NCI-H1105 (cell line): ENCODE measurements at places on chromosomes 1 and 21.

DNA sequence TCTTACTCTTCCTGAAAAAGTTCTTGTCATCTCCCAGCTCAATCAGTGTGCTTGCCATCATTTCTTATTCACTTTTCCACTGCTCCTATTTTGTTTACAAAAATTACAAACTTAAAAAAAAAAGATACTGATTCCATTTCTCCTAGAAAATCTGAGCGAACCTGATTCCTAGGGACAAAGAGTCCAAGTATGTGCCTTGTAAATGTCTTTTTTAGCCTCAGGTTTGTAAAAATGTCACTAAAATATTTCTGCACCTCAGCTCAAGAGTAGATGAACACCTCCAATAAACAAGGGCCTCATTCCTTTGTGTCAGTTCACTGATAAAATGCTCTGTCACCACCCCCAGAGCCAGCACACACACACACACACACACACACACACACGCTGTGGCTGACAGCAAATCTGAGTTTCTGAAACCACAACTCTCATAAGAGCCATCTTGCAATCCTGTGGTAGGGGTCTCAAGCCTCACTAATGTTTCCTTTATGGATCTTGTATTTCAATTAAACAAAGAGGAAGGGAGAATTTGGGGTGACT lies 299.2 kb downstream of the PBX1 start:
- no peak for DNase-seq

GRCh38 chr1:90784186-90784847 lies 67.2 kb upstream of the BARHL2 start:
- DNase-seq = no peak

GRCh38 chr1:226098870-226099835 lies 36.6 kb downstream of the H3-3A start:
- DNase-seq = no peak

- DNase-seq = no peak
These were observed 22.8 kb downstream of the C2CD2 start for GRCh38 chr21:41931041-41931451.

- DNase-seq = no peak
These were observed 2.9 kb downstream of the KCNJ10 start for GRCh38 chr1:160066829-160067745.

GRCh38 chr1:6628971-6629479 lies 4.4 kb downstream of the THAP3 start:
- no peak for DNase-seq

DNA sequence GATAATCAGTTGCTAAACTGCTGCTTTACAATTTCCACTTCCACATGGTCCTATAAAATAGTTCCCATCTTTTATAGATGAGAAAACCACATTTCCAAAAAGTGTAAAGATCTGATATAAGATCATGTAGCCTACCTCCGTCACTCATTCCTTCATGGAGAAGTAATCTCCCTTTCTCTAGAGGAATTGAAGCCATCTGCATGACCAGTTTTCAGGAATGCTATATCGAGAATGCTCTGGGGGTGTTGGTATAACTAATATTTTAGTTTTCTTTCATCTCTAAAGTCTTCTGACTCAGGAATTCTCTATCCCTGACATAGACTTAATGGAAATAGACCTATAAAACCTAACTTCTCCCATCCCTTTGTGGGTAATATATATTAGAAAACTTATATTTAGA lies 173.0 kb upstream of the UBE2U start:
- DNase-seq = no peak

- no peak for DNase-seq
These were observed 395.2 kb upstream of the LYPLAL1 start for GRCh38 chr1:218778257-218779126.

- DNase-seq = no peak
These were observed 22.5 kb upstream of the SRP9 start for GRCh38 chr1:225754940-225755641.

GRCh38 chr1:231053493-231054162 lies 13.6 kb upstream of the FAM89A start:
- DNase-seq = no peak

GRCh38 chr1:218078916-218079315 lies 206.2 kb upstream of the RRP15 start:
- DNase-seq = peak; percentile 70

- peak; percentile 56 for DNase-seq
These were observed 166.7 kb downstream of the ADGRL4 start for GRCh38 chr1:78839704-78840277.

DNA sequence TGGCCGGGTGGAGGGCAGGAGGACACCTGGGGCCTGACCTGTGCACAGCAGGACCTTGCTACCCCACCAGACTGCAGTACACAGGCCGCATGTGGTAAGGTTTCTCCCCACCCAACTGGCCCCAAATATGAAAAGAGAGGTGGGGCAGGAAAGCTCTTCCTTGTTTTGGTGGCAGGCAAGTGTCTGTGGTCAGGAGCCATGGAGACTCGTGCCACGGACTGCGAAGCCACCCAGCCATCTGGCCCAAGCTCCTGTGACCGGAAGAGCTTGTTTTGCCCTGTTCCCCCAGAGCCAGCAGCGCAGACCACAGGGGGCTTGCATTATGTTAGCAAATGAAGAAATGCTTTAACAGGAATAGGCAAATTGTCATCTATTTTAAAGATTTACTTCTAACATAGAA lies 54.9 kb downstream of the OLIG1 start:
- no peak for DNase-seq
